ENCODE measurements at places on chromosomes 7 and 10. TPM values are rescaled to one million over a fixed set of nuclear protein-coding genes. Genes with fewer than 3 reads are reported as not detected.

DNA sequence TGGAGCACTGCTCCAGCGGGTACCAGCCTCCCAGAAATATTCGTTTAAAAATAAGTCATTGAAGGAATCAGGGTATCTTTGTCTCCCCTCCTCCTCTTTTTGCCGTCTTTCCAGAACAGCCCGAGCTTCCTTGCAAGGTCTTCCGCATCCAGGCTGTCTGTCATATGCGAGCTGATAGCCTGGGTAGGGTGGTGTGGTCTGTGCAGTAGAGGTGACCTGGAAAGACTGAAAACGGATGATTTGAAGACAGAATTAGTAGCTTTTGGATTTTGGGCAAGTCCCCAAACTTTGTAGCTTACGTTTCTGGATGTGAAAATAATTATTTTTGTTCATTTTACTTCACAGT is 480 bp downstream of the VPS50 start:
- H3K27ac ChIP-seq: peak overlapping the region; percentile 89
- peaks cover 6% of the 10 kb centered on the region for H3K4me1 ChIP-seq
- DNase-seq: no peak
- H3K4me3 ChIP-seq: peak overlapping the region; percentile 93

DNA sequence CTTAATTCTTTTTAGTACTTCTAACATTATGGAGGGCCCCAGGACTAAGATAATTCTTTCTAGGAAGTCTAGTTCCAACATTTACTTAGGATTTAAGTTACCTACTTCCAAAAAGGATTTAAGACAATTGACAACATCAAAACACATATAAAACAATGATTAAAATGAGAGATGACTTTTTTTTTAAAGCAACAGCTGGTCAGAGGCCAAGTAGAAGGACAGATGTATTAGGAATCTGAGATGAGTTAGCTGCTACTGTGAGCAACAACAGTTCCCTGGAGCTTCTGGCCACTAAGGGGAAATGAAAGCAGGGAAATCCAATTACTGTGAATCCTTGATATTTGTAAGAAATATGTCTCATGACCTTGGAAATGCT is 222.3 kb downstream of the PHTF2 start:
- no peak for DNase-seq
- H3K36me3 ChIP-seq: no peaks in the 10 kb centered on the region
- peaks cover 7% of the 10 kb centered on the region for H3K4me1 ChIP-seq
- H3K27me3 ChIP-seq: no peaks in the 10 kb centered on the region
- no peak overlapping the region for H3K4me3 ChIP-seq

SLC26A3 gene
- not detected for total RNA-seq

DNA sequence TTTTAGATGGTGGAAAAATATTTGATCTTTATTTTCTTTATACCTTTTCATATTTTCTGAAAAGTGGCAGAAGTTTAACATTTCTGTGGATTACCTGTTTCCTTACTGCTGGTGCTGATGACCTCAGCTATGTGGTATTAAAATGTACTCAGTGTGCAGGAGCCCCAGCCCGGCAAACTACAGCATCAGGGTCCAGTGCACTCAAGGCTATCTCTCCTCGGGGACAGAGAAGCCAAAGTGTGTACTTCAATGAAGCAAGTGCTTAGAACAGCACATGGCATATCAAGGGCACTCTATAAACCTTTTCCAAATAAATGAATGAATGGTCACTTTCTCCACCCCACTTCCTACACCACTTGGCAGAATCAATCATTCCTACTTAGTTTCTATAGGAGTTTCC is 111.8 kb downstream of the HIP1 start:
- H3K27ac ChIP-seq: no peak overlapping the region
- no peaks in the 10 kb centered on the region for H3K27me3 ChIP-seq
- H3K4me3 ChIP-seq: no peak overlapping the region
- H3K36me3 ChIP-seq: no peaks in the 10 kb centered on the region

IRF5 gene
- total RNA-seq: 1.7 TPM

ZKSCAN1 gene
- 54.0 TPM for total RNA-seq

- no peaks in the 10 kb centered on the region for H3K36me3 ChIP-seq
- no peak overlapping the region for H3K27ac ChIP-seq
- DNase-seq: no peak
- no peak overlapping the region for H3K4me3 ChIP-seq
- peaks cover 21% of the 10 kb centered on the region for H3K4me1 ChIP-seq
These were observed 2.7 kb downstream of the VGF start for GRCh38 chr7:101162551-101163278.

DNA sequence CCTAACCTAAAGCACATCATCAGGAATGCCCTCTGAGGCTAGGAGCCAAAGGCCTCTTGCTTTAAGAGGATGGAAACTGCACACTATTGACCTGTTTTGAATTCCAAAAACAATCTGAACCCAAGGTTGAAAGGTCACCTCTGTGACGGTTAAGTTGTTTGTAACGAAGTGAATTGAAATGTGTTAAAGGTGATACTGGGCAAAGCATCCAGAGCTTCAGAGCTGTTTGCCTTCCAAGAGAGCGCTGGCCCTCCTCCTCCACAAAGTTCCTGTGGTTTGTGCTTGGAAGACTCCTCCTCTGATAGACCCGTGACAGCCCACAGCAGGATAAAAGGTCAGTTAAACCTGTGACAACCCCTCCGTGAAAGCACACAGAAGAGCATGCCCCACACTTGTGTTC is 133.7 kb upstream of the CTTNBP2 start:
- H3K4me3 ChIP-seq: no peak overlapping the region

GRCh38 chr7:5333121-5334045 is 50.6 kb downstream of the SLC29A4 start:
- peaks cover 24% of the 10 kb centered on the region for H3K4me1 ChIP-seq
- H3K27me3 ChIP-seq: no peaks in the 10 kb centered on the region
- no peak overlapping the region for H3K4me3 ChIP-seq
- H3K36me3 ChIP-seq: peaks cover 3% of the 10 kb centered on the region
- H3K27ac ChIP-seq: no peak overlapping the region

TRIL gene
- not detected for total RNA-seq

GRCh38 chr7:152479595-152479994 is 43.8 kb upstream of the KMT2C start:
- H3K4me1 ChIP-seq: no peaks in the 10 kb centered on the region
- no peak overlapping the region for H3K27ac ChIP-seq
- DNase-seq: no peak
- H3K36me3 ChIP-seq: no peaks in the 10 kb centered on the region
- no peaks in the 10 kb centered on the region for H3K27me3 ChIP-seq
- H3K4me3 ChIP-seq: no peak overlapping the region

BICC1 gene
- total RNA-seq: not detected

GRCh38 chr7:30722187-30722586 is 29.7 kb upstream of the INMT start:
- H3K27ac ChIP-seq: no peak overlapping the region
- no peaks in the 10 kb centered on the region for H3K36me3 ChIP-seq
- no peak overlapping the region for H3K4me3 ChIP-seq
- no peaks in the 10 kb centered on the region for H3K27me3 ChIP-seq
- peaks cover 15% of the 10 kb centered on the region for H3K4me1 ChIP-seq

FHIP2A gene
- 17.5 TPM for total RNA-seq

- H3K4me3 ChIP-seq: no peak overlapping the region
- no peaks in the 10 kb centered on the region for H3K36me3 ChIP-seq
- H3K27ac ChIP-seq: no peak overlapping the region
- DNase-seq: no peak
- H3K4me1 ChIP-seq: no peaks in the 10 kb centered on the region
These were observed 101.4 kb downstream of the FAM107B start for GRCh38 chr10:14673189-14673861.

GRCh38 chr7:81175275-81175940 is 256.6 kb upstream of the SEMA3C start:
- H3K4me3 ChIP-seq: no peak overlapping the region
- no peaks in the 10 kb centered on the region for H3K27me3 ChIP-seq
- H3K4me1 ChIP-seq: no peaks in the 10 kb centered on the region
- DNase-seq: no peak

DNA sequence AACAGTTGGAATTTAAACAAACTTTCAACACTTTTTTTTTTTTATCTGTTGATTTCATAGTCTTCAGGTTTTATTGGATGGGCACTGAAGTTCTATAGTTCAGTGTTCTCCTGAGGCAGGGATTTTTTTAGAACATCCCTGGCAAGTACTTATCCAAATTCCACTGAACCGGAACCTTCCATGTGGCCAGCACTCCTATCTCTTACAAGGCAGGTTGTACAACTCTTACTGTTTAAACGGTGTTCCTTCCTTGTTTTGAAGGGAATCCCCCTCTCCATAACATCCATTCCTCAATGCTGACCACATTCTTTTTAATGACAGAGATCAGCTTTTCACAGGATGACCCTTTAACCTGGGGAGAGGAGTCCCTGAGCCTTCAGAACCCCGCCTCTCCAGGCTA is 238.9 kb upstream of the CTBP2 start:
- DNase-seq: no peak
- H3K36me3 ChIP-seq: no peaks in the 10 kb centered on the region
- no peaks in the 10 kb centered on the region for H3K27me3 ChIP-seq

VKORC1L1 gene
- total RNA-seq: 5.5 TPM

ZNF32 gene
- 18.3 TPM for total RNA-seq

ZNF488 gene
- total RNA-seq: not detected

DNA sequence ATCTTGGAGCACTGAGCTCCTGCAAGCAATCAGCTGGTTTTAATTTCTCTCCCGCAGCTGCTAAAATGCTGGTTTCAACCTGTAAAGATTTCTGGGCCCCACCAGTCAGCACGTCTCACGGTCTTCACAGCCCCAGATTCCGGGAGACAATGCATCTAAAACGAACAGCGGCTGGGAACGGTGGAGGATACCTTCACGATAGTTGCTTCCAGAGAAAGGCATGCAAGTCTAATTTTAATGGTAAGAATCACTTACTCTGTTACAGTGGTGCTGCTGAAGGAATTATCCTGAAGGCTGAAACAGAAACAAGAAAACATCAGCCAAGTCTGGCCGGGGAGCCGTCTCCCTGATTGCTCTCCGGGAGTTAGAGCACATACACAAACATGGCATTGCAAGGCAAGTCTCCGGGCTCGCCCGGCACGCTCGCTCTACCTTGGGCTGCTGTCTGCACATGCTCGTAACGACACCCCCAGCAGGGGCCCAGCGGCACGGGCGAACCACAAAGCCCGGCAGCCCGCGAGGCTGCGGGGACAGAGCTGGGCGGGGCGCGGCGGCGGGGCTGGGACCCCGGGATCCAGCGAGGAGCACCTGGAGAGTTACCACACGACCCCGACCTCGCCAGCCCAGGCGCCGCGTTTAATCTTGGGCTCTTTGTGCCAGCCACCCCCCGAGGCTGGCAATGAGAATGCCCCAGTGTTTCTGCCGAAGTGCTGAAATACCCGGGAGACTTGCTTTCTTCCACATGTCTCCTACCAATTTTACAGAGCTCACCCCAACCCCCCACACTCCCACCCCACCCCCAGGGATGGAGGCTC is at the start of gene FAM13C:
TSS of gene FAM13C (minus strand) at position 406 of the 815 bp plus-strand sequence. CDS start at position 317, 89 bp downstream.
- no peaks in the 10 kb centered on the region for H3K27me3 ChIP-seq
- peak; percentile 8 for DNase-seq
- no peaks in the 10 kb centered on the region for H3K36me3 ChIP-seq
- no peak within 1 kb of the TSS for H3K27ac ChIP-seq

DNA sequence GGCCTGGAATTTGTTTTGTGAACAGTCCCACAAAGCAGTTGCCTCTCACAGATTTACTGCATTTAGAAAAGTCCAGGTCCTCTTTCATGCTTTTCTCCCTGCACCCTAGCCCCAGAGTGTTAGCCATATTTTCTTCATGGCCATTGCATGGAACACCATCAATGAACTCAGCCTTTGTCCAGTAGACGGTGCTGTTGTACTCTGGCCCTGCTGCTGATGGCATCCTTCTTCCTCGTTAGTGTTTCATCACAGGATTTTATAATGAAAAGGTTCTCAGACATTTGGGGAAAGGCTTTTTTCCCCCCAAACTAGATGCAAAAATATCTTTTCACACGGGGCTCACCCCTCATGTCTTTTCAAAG is 93.0 kb upstream of the SLC25A13 start:
- H3K27me3 ChIP-seq: no peaks in the 10 kb centered on the region
- H3K4me1 ChIP-seq: no peaks in the 10 kb centered on the region
- H3K36me3 ChIP-seq: no peaks in the 10 kb centered on the region
- H3K4me3 ChIP-seq: no peak overlapping the region
- DNase-seq: peak; percentile 17
- H3K27ac ChIP-seq: no peak overlapping the region

DNA sequence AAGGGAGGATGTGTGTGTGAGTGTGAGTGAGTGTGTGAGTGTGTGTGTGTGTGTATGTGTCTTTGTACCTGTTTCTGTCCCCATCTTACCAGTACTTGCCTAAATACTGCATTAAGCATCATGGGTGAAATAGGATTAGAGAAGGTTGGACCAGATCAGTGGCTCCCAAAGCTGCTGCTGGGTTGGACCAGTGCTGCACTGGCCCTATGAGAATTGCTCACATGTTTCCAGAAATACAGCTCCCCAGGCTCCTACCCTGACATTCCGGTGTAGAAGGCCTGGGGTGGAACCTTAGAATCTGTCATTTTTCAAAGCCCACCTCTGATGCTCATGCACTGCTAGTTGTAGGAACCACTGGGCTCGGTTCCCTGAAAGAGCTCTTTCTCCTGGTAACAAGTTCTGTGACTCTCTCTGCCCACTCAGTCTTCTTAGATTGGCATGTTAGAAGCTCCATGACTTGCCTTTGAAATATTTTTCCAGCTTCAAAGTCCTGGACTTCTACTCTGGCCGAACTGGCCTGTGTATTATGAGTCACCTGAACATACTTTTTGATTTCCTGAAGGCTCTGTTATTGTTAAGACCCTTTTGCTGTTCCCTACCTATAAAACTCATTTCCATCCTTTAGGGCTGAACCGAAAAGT is 224.7 kb downstream of the CUX1 start:
- H3K36me3 ChIP-seq: no peaks in the 10 kb centered on the region
- H3K4me1 ChIP-seq: no peaks in the 10 kb centered on the region
- no peak overlapping the region for H3K27ac ChIP-seq
- no peak overlapping the region for H3K4me3 ChIP-seq

DNA sequence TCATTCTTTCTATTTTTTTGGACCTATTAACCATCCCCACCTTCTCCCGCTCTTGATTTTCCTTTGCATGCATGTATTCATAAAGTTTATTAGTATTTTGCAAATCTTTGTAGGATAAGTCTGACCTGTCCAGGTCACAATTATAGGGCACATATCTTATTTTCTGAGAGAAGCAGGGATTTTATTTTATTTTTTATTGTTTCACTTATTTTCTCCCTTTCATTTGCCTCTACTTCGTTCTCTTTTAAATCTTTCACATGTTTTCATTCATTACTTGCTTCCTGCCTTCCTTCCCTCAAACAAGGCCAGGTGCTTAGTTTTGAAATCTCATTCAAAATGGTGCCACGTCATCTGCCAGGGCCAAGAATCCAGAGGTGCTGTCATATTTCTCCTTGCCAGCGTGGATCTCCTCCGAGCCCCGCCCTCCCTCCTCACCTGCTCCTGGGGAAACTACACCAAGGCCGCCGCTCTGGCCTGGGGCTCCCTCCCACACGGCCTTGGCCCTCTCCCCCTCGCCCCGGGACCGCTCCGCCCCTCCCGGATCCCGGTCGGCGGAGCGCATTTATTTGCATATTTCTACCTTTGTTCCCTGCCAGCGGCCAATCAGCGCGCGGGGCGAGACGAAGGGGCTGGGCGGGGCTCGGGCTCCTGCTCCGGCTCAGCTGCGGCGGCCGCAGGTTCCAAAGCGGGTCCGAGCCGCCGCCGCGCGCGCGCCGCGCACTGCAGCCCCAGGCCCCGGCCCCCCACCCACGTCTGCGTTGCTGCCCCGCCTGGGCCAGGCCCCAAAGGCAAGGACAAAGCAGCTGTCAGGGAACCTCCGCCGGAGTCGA is at the start of gene TSPAN13:
TSS of gene TSPAN13 (plus strand) at position 654 of the 830 bp plus-strand sequence. CDS start 213 bp downstream, outside the sequence.
- DNase-seq: peak; percentile 69
- no peaks in the 10 kb centered on the region for H3K4me1 ChIP-seq
- no peaks in the 10 kb centered on the region for H3K36me3 ChIP-seq
- H3K4me3 ChIP-seq: peak within 1 kb of the TSS; percentile 43
- peaks cover 8% of the 10 kb centered on the region for H3K27me3 ChIP-seq
- no peak within 1 kb of the TSS for H3K27ac ChIP-seq

Data from naive thymus-derived CD4-positive, alpha-beta T cell (primary cell).